Activated gamma-delta T cell (primary cell): ENCODE measurements at places on chromosomes 3 and 15.

DNA sequence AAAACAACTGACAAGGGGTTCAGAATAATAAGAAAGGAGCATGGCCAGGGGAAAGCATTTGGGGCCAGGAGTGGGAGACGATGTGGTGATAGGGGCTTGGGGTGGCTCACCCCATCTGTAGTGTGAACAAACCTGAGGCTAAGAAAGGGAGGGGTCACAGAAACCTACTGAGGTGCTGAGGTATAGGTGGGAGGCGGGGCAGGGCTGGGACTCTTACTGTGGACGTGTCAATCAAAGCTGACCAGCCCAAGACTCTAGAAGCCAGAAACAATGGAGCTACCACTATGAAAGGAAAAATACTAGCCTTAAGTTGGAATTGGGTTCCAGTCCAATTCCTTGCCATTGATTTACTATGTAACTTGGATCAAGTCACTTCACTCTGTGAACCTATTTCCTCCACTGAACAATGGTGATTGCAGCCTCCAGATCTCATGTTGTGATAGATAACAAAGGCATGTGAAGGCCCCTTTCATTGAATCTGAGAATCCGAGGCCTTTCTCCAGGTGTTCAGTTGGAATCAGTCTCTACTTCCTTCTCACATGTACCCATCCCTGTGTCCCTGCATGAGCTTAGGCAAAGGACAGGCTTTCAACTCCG is 260.9 kb upstream of the HES1 start:
- no peak for DNase-seq

DNA sequence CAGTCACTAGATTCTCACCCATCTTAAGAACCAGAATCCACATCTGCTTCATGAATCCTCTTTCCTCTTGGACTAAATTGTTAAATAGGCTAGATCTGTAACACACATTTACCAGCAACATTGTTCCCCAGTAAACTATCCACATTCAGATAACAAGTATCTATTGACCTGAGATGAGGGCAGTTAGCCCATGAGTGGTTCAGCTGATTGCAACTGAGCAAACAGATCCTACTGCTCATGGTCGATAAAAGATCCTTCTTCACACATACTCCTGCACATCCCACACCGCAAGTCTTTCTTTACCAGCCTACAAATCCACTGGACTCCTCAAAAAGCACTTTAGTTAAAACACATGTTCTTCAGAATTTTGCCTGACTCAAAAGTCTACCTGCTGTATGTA is 59.2 kb downstream of the UACA start:
- DNase-seq, result no peak

- DNase-seq, result no peak
Measured at GRCh38 chr3:76997733-76998132, 42.2 kb upstream of the ROBO2 start.

GRCh38 chr15:59818336-59818735 is 129.2 kb upstream of the BNIP2 start:
- no peak for DNase-seq

- no peak for DNase-seq
Measured at GRCh38 chr3:156416846-156417558, 137.9 kb downstream of the SSR3 start.

DNA sequence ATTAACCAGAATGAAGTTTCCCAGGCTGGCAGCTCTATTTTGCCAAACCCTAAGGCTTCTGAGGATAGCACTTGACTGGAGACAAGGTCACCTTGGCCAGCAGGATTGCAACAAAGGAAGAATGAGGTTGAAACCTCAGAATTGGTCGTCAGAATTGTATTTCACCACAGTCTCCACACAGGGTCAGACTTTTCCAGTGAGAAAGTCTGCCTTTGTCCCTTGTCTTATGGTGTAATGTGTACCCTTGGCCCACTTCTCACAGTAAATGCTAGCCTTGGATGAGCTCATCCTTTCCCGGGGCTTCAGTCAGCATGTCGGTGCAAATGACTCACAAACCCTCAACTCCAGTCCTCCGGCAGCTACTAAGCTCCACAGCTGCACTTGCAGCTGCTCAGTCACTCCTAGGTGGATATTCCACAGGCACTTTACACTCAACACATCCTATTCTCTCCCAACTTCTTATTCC is 19.7 kb downstream of the SSR3 start:
- DNase-seq, result no peak

- DNase-seq, result no peak
Measured at GRCh38 chr3:178001670-178002101, 534.5 kb upstream of the KCNMB2 start.

DNA sequence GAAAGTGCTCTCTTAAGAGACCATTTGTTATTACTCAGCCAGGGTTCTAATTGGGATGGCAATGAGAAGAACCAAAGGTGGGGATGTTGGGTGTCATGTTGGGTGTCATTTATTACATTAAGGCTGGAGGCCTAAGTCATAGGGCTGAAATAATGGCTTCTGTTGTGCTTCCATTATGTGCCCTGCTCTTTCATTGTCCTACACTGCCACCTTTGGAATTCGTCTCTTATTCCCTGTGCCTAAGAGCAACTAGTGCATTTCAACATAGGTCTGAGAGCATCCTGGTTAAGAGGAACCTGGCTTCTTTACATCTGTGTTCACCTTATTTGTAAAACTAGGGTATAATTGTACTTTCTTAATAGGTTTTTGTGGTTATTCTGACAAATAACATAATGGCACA is 32.2 kb downstream of the RIOX2 start:
- no peak for DNase-seq

GRCh38 chr15:27087651-27088583 is 116.9 kb downstream of the GABRG3 start:
- no peak for DNase-seq

GRCh38 chr3:140403608-140404007 is 274.3 kb upstream of the TRIM42 start:
- no peak for DNase-seq

DNA sequence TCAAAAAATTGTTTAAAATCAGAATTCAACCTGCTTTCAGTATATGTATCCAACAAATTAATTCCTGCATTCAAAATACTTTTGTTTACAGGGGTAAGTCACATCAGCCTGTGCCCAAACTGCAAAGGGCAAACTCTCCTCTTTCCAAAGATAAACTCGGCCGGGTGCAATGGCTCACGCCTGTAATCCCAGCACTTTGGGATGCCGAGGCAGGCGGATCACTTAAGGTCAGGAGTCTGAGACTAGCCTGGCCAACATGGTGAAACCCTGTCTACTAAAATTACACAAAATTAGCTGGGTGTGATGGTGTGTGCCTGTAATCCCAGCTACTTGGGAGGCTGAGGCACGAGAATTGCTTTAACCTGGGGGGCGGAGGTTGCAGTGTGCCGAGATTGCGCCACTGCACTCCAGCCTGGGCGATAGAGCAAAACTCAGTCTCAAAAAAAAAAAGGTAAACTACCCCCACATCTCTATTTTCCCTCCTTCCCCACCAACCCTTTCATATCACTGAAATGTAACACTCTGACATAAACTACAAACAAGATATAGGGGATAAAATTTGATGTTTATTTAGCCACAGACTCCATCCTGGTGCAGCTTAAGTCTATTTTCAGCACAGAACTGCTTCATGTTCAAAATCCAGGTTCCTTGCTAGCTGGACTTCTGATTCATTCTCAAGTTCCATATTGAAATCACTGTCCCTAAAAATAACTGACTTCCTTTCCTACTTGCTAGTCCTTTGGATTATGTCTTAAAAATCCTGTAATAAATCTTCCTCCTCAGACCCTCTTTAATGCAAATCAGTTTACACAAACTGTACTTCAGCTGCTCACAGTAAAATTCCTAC is 15.4 kb downstream of the UBP1 start:
- DNase-seq, result no peak

- no peak for DNase-seq
Measured at GRCh38 chr3:168865022-168865551, 769.4 kb upstream of the GOLIM4 start.

- DNase-seq, result no peak
Measured at GRCh38 chr3:184592371-184593219, 31.0 kb downstream of the EPHB3 start.

DNA sequence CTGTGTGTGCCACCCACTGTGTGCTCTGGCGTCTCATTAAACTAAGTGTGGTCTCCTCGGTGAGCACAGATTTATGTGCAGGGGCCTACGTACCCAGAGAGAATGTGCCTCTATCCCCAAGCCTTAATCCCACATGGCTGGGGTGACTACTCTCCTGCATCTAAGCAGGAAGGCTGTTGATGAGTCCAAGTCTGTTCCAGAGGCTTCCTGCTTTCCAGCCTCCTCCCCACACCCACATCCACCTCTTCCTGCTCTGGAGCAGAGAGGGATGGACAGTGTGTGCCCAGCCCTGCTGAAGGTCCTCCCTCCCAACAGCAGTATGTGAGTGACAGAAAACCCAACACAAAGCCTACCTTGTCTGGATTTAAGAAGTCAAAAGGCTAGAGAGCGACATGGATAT is 38.8 kb upstream of the BCL2L10 start:
- no peak for DNase-seq

- DNase-seq, result no peak
Measured at GRCh38 chr3:184954251-184954650, 142.3 kb downstream of the VPS8 start.

DNA sequence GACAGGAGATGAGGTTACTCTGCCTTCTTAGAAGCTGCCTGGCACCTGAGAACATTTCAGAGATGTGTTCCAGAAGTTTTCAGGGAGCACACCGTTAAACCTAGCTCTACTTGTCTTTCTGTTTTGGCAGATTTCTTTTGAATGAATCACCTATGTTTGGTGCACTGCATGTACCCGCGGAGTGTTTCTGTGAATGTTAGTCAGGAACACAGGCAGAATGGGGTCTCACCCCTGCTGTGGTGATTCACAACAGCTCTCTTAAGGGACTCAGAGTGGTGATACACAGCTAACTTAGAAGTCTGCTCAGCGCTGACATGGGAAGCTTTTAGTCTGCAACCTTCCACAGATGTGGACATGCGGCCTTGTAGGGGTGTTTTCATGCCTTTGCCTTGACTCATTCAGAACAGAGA is 24.0 kb downstream of the TSEN2 start:
- DNase-seq, result no peak

DNA sequence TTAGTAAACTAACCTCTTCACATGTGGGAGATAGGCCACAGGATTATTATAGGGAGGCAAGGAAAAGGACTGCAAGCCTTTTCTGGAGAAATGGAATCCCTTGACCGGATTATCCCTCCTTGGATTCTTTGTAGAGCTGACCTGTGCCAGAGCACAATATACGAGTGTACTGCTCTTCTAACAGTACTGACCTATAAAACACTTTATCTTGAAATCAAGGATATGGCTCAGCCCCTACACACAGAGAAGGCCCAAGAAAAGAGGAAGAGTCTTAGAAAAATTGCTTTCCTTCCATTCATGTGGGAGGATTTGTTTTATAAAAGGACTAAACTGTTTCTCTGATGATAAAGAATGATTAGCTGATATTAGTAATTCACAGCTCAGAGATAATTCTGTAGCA is 42.2 kb downstream of the DMXL2 start:
- DNase-seq, result no peak

DNA sequence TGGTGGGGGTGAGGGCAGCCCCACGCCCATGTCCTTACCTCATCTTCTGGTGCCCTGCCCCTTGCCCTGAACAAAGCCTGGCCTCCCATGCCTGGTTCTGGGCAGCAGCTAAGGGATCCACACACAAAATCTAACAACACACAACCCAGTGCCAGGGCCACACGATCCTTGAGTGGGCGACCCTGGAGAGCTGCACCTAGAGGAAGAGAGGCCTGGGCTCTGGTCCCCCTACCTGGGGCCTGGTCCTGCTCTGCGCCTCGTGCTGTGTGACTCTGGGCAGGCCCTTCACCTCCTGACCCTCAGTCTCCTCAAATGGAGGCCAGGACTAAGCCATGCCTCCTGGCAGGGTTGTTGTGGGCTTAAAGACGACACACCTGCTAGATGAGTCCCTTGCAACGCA is 20.0 kb upstream of the C3orf22 start:
- DNase-seq, result no peak

DNA sequence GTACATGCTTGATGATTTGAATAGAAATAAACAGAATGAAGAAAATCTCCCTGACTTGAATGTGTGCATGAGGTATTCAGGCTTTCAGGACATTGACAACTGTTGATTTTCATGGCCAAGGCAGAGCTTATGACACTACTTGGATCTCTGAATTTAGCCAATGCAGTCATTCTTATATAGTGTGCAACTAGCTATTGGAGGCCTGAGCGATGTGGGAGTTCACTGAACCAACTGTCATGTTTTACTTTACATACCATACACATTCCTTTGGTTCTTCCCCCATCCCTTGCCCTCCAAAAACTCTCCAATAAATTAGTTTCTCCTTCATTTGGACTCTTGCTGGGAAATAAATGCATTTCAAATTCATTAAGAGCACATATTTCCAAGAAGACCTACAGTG is 460.4 kb downstream of the RBMS3 start:
- DNase-seq, result no peak

DNA sequence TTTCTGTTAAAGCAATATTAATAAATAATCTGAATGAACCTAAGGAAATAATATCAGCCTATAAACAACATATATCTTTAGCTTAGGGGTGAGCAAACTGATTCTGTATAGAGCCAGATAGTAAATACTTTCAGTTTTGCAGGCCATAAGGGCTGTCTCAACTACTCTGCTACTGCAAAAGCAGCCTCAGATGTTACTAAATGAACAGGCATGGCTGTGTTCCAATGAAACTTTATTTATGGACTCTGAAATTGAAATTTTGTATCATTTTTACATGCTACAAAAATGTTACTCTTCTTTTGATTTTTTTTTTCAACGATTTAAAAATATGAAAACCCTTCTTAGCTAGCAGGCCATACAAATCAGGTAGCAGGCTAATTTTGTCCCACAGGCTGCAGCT is 212.8 kb upstream of the PRICKLE2 start:
- DNase-seq, result no peak

GRCh38 chr3:63896332-63897030 is 15.7 kb downstream of the SCAANT1 start:
- DNase-seq, result no peak

GRCh38 chr3:78274475-78275065 is 1234.7 kb downstream of the ROBO2 start:
- no peak for DNase-seq

GRCh38 chr3:114284644-114285043 is 9.2 kb upstream of the TIGIT start:
- DNase-seq, result no peak

GRCh38 chr3:175199961-175200360 is 340.8 kb downstream of the NAALADL2 start:
- no peak for DNase-seq

- DNase-seq, result no peak
Measured at GRCh38 chr15:52523647-52524046, 5.0 kb downstream of the MYO5A start.
